M059J (cell line): ENCODE measurements at places on chromosomes 16 and 17. TPM values are rescaled to one million over a fixed set of nuclear protein-coding genes. Genes with fewer than 3 reads are reported as not detected.
A peak's percentile ranks its signal among the peaks of the same experiment; 100 is the strongest.

- DNase-seq = no peak
Measured at GRCh38 chr16:53216798-53217197, 162.0 kb downstream of the CHD9 start.

GRCh38 chr16:53892155-53892554 lies 188.2 kb downstream of the FTO start:
- DNase-seq = peak; percentile 57

- DNase-seq = peak; percentile 78
Measured at GRCh38 chr17:37519251-37519985, 29.7 kb downstream of the DUSP14 start.

DNA sequence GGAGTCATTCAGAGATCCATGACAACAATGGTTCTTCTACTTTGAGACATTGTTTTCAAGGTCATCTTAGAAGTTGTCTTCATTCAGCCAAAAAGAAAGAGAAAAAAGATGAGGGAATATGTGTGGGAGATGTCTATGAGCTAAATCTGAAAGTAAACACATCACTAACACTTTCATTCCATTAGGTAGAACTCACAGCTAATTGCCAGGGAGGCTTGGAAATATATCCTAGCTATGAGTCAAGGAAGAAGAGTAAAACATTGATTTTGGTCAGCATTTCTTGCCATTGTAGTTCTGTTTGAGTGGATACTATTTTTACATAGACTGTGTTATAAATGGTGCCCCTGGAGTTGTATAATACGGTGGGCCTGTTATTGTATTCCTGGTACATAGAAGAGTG lies 316.4 kb upstream of the MYOCD start:
- DNase-seq = peak; percentile 15

GRCh38 chr17:7147772-7148171 lies 31.4 kb downstream of the ASGR1 start:
- no peak for DNase-seq

Gene ATP2C2
- total RNA-seq = 0.07 TPM in 1 of 2 replicates, not detected in the other

DNA sequence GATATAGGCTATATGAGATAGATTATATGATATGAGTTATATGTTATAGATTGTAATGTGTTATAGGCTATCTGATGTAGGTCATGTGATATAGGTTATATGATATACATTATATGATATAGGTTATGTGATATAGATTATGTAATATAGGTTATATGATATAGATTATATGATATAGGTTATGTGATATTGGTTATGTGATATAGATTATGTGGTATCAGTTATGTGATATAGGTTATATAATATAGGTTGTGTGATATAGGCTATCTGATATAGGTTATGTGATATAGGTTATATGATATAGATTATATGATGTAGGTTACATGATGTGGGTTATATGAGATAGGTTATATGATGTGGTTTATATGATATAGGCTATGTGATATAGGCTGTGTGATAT lies 68.5 kb downstream of the RGS9 start:
- no peak for DNase-seq

- DNase-seq = peak; percentile 71
Measured at GRCh38 chr17:55513885-55514590, 2.8 kb upstream of the SMIM36 start.

DNA sequence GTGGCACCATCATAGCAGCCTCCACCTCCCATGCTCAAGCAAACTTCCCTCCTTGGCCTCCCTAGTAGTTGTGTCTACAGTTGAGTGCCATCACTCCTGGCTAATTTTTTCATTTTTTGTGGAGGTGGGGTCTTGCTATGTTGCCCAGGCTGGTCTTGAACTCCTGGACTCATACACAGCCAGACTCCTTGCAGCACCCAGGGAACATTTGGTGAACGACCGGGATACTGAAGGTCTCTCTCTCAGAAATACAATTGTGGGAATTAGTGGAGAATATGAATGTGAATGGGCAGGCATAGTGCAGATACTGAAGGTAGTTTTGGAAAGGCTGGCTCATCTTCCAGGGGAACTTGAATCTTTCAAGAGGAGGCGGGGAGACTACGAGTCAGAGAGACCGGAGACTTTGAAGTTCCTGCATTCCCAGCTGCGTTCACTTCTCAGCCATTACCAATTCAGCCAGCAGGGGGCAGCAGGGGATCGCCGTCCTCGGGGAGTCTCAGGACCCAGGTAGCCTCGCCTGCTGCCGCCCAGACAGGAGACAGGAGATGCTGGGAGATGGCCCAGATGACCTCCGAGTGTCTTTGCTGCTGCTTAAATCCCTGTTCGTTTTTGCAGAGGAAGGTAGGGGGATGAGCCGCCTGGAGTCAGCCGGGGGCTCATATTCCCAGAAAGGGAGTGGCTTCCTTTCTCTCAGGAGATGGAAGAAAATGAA lies 68.6 kb downstream of the HAPSTR1 start:
- DNase-seq = peak; percentile 62

- DNase-seq = no peak
Measured at GRCh38 chr16:78768226-78768625, 668.8 kb downstream of the WWOX start.

Gene CNGB1
- total RNA-seq = not detected in 2 replicates

Gene MLKL
- 14.4 and 25.1 TPM in 2 replicates for total RNA-seq

GRCh38 chr17:76872221-76872873 lies 4.1 kb downstream of the MGAT5B start:
- peak; percentile 98 for DNase-seq

- DNase-seq = no peak
Measured at GRCh38 chr16:1221628-1222552, 3.2 kb downstream of the TPSG1 start.

DNA sequence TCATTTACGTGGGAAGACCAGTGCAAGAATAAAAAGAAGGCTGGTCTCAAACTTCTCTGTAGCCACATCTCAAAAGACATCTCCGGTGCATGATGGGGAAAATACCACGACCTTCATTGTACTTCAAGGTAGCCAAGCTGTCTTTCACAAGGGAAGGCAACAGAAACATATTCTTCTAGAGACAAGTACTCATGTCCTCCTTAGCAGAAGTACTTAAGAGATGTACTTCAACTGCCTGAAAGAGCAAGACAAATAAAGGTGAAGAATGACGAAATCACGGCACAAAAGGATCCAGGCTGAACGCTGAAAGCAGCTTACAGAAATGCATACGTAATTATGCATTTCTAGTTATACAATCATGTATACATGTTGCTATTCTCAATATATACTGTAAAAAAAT lies 124.1 kb upstream of the RCVRN start:
- no peak for DNase-seq

DNA sequence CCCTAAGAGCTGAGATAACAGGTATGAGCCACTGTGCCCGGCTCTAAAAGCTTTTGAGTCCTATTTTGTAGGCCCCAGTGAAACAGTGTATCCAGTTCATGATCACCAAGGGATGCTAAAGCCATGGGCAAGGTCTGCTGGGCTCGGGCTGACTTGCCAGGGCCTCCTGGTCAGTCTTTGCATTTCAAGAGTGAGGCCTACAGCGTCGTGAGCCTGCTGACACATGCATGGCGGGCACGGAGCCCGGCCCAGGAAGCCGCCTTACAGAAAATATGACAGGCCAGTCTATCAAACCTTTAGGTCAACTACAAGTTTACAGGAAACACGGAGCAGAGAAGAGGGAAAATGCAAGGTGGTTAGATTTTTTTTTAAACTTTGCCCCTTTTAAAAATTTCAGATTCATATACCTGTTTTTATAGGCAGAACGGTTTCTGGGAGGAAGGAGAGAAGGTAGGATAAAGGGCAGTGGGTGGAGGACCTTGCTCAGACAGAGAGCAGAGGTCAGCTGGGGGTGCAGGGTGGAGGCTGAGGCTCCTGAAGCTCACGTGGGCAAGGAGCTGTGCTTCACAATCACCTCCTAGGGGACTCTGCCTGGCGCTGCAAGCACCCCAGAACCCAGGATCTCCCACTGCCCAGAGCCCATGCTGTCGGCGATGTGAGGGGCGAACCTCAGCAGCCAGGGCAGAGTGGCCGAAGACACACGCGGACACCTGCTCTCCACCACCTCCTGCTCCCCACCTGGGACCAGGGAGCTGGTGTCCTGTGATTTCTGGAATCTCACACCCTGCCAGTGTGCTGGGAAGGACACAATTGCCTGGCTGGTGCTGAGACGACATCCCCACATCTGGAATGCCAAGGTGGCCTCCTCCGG lies 21.3 kb downstream of the C16orf95 start:
- no peak for DNase-seq

GRCh38 chr17:5263441-5263840 lies 18.6 kb upstream of the RABEP1 start:
- DNase-seq = no peak

DNA sequence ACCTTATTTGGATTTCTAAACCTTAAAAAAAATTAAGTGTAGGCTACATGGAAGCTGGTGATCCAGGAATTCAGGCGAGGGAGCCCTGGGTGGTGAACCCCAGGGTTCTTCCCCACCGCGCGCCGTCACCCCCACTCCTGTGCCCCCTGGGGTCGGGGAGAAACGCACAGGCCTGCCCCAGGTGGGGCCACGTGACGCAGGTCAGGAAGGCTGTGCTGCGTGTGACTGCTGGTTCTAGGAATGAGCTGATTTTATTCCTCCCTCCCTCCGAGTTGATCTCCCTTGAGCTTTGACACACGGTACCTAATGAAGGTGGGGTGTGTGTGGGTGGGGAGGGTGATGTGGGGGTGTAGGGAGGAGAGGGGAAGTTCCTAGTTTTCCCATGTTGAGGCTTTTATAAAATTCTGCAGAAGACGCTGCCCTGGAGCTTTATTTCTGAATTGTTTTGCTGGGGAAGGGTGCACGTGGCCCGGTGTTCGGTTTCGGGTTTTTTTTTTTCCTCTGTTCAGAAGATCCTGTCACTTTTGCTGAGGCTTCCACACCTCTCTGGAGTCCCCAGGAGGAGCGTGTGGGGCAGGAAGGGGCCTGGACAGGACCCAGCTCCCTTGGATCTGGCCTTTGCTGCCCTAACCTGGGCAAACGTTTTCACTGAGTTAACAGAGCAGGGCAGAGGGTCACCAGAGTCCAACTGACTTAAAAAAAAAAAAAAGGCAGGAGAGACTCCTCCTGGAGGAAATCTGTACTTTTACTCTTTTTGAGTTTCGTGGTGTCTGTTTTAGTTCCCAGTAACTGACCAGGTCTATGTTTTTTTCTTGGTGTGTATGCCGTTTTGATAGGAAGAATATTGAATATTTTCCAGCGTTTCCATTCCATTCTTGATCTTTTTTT lies 55.8 kb upstream of the GSE1 start:
- DNase-seq = peak; percentile 56

Gene CCR7
- not detected in 2 replicates for total RNA-seq

DNA sequence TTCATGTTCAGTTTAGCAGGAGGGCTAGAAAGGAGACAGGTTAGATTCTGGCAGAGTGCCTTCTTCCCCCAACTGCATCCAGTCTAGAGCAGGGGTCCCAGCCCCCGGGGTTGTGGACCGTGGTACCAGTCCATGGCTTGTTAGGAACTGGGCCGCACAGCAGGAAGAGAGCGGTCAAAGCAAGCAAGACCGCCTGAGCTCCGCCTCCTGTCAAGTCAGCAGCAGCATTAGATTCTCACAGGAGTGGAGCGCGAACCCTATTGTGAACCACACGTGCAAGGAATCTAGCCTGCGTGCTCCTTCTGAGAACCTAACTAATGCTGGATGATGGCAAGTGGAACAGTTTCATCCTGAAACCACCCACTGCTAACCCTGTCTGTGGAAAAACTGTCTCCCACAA lies 95.0 kb downstream of the HIC1 start:
- DNase-seq = no peak

Gene CDRT4
- total RNA-seq = 0.59 TPM in 1 of 2 replicates, not detected in the other

Gene SOX8
- total RNA-seq = not detected in 2 replicates
